ENCODE measurements at places on chromosomes 2 and 18.

GRCh38 chr2:157771234-157771633 lies 104.9 kb downstream of the ACVR1 start:
- no peak for DNase-seq

DNA sequence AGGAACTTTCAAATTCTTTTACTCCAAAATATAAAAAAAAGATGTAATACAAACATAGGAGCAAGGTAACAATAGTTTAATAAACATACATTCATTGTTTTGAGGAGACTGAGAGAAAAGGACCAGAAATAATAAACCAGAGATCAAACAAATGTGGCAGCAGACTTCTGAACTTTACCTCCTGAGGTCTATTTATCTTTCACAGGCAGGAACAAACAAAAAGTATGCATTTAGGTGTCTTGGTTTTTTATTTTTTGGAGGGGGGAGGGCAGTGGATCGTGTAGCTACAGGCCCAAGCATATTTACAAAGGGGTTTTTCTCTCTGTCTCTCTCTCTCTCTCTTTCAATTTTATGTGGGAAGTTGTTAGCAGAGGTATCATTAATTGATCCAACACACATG lies 5.6 kb downstream of the PPP4R1 start:
- DNase-seq = no peak

GRCh38 chr2:152454960-152455359 lies 120.0 kb downstream of the FMNL2 start:
- no peak for DNase-seq

DNA sequence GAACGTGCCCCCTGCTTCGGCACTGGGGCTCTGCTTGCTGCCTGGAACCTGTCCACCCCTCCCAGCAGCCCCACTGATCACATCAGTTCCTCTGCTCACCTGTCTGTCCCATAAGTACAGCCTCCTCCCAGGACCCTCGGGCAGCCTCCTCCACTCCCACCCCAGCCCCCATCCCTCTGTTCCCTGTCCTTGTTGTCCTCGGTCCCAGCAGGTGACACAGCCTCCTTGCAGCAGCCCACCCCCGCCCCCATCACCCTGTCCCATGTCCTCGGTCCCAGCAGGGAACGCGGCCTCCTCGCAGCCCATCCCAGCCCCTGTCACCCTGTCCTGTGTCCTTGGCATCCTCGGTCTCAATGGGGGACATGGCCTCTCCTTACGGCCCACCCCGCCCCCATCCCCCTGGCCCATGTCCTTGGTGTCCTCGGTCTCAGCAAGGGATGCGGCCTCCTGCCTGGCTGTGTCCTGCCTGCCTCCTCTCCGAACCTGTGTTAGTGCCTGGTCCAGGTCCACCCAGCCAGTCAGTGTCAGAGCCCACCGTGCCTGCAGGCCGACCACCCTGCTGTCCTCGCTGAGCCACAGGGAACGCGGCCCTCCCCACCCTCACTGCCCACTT lies 4.3 kb upstream of the OTOS start:
- DNase-seq = no peak

DNA sequence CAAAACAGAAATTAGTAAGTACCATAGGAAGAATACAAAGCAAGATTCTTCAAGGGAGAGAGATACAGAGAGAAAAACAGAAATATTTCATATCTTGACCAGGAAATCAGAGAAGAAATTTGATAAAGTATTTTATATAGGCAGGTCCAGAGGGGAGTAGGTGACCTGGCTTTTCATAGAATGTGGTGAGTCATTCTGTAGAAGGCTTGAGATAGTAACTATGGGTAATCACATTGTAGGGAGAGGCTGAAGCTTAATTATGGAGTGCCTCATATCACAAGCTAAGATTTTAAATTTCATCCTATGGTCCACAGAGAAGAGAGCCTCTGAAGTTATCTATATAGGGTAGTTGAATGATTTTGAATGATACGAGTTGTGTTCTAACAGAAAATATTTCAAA lies 195.0 kb upstream of the CYRIA start:
- no peak for DNase-seq

- DNase-seq = no peak
Observed at GRCh38 chr2:43222475-43223309, 3.7 kb downstream of the ZFP36L2 start.

DNA sequence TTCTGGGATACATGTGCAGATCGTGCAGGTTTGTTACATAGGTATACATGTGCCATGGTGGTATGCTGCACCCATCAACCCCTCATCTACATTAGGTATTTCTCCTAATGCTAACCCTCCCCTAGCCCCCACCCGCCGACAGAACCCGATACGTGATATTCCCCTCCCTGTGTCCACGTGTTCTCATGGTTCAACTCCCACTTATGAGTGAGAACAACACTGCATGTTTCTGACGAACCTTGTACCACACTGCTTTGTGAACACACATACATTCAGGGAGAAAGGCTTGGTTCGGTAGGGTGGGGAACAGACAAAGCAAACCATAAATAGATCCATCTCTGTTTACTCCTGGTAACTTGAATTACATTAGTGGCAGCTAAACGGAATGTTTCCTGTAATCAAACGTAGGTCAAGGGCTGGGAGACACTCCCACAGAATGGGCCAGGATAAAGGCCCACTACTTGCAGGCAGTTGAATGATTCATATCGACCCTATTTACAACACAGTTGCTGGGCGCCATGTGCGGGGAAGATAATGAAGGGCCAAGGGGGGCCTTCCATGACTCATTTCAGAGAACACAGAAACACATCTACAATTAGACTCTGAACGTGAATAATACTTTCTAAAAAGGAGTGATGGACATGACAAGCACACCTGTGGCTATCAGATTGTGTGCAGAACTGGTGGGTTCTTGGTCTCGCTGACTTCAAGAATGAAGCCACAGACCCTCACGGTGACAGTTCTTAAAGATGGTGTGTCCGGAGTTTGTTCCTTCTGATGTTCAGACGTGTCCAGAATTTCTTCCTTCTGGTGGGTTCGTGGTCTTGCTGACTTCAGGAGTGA lies 56.8 kb upstream of the KIDINS220 start:
- no peak for DNase-seq

DNA sequence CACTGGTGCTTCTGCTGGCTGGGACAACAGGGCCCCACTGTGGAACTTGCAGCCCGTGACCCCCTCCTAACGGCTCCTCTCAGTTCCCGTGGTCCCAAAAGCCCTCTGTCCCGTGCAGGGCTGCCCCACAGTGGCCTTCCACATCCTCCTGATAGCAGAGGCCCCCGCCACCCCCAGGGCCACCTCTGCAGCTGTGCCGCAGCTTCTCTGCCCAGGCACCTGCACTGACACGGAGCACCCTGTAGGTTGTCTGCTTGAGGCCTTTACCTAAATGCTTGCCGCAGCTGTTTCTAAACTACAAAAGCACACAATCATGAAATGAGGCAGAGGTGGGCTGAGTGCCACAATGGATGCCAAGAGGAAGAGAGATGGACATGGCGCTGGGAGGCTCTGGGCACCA lies 13.5 kb upstream of the GRHL1 start:
- no peak for DNase-seq

- no peak for DNase-seq
Observed at GRCh38 chr18:25557011-25557410, 205.0 kb upstream of the ZNF521 start.

DNA sequence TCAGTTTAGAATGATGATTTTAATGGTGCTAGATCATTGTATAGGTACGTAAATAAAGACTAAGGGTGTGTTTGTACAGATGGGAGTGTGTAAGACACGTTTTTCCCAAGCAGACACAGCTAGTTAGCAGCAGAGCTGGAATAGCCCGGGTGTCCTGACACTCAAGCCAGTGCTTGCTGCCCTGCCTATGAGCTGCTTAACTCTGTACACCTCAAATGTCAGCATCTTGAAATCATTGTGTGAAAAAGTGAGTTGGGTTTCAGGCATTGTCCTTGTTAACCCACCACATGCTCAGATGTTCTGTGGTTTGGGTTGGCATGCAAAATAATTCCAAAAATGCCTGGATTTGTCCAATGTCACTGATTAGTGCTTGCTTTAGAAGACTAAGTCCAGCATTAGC lies 13.0 kb upstream of the TET3 start:
- DNase-seq = no peak

DNA sequence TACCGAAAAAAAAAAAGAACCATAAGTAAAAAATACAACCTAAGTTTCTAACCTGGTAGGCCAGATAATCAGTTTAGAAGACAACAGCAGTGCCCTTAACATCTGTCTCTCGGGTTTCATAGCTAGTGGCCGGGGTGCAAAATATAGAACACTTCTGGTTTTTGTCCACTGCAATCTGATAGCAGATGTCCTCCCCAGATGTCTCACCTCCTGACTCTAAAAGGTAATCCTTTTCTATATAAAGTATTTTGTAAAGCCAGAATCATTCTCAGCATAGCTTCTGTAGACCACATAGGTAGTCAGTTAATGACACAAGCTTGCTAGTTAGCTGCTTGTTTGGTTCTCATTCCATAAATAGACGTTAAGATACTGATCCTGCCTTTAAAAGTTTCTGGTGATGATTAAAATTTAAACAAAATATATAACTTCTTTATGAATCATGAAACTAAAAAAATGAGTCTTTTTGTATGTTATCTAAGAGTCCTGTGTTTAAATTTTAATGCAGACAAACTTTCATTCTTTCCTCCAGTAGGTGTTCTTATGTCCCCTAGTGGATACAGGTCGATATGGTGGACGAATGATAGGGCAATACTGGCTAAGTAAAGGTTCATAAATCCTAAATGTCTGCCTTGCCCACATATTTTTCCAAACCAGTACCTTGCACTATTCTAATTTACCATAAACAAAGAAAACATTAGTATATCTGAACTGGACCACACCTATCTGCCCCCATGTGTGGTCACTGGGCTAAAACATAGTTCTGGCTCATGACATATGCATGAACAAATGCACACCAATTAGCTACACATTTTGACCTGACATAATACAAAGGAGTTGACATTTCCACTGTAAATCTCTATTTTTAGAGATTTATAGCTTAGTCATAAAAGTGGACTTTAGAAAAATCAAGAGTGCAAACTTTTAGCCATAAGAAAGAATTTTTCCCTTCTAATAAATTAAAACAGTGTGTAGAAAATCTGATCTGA lies 171.0 kb downstream of the SRBD1 start:
- DNase-seq = peak; percentile 25

- DNase-seq = no peak
Observed at GRCh38 chr2:16767789-16768476, 102.3 kb upstream of the CYRIA start.

- DNase-seq = no peak
Observed at GRCh38 chr18:7618891-7619442, 51.9 kb downstream of the PTPRM start.

GRCh38 chr18:32372381-32373061 lies 98.2 kb downstream of the GAREM1 start:
- DNase-seq = no peak

- no peak for DNase-seq
Observed at GRCh38 chr2:3683748-3684454, 19.5 kb upstream of the DCDC2C start.

DNA sequence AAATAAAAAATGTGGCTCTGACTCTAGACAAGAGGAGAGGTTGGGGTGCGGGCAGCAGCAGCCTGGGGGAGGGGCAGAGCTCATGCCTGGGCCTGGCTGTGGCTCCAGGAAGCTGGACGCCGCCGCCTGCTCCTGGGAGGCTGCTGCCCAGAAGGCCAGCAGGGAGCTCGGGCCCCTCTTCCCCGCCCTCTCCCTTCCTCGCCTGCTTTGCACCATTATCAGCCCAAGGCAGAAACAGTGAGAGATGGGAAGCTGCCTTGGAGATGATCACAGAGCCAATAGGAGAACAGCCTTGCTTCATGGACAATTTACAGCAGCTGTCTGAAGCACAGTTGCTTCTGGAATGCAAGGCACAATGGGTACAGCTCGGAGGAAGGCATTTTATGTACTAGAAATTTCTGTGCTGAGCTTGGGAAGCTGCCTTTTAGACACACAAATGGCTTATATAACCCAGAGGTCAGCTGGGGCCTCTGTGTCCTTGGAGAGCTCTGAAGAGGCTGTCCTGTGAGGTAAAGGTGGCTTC lies 55.3 kb upstream of the AFF3 start:
- no peak for DNase-seq

DNA sequence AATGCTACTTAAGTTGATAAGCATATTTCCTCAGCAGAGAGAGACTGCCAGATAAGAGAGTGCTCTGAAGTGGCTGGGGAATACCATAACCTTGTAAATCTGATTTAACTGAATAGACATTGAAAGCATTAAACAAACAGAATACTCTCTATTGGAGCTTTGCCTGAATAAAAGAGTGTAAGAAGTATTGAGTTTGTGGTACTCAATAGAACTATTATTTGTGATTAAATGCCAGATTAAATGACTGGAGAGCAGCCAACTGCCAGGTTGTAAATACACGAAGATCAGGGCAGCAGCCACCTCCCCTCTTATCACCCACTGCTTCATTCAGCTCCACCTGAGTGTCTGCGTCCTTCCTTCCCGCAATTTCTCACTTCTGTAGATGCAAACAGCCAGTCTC lies 373.6 kb downstream of the DCDC2C start:
- DNase-seq = no peak

- no peak for DNase-seq
Observed at GRCh38 chr2:126990200-126990599, 91.5 kb downstream of the TEX51 start.

DNA sequence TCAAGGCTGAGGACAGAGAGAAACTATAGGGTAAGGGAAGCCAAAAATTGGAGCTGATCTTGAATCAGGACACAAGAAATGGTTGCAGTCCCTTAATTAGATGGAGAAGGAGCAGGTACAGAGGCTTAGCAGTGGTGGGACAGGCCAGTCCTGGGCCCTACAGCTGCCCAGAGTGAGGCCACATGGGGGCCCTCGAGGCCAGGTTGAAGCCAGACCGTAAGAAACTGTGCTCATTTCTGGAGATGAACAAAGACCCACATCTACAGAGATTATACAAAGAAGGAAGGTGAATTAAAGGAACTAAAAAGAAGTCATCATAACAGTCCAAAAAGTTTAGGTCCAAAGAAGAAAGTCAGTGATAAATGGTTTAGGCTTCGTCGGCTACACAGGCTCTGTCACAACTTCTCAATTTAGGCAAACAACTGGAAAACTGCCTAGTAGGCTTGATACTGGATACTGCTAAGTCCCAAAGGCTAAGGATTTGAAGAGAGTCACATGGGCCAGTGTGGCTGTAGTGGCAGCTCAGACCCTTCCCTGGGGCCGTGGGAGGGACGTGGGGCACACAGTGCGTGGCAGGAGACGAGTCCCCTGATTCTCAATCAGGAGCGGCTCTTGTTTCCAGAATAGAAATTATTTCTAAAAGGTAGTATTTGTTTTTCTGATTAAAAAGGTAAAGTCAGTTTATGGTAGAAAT lies 50.4 kb upstream of the CNGA3 start:
- no peak for DNase-seq

DNA sequence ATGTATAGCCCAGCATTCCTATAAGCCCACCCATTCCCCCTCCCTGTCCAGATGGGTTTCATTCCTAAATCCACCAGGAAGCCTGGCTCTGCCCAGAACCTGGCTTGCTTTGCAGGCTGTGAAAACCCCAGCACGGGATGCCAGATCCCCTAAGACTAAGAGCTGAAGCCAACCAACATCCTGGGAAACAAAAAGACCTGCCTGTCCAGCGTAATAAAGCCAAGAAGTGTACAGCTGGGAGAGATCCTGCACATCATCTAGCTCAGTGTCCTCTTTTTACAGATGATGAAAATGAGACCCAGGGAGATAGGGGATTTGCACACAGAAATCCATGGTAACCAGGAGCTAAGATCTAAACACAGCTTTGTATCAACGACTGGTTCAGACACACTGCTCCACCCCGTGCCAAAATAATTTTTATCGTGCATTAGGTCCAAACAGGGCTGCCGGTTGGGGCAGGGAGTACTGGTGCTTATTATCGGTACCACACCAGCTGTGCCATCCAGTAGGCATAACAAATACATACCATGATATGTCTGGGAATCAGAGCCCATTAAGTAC lies 2.9 kb downstream of the RND3 start:
- DNase-seq = no peak

GRCh38 chr2:23380562-23381065 lies 4.4 kb upstream of the KLHL29 start:
- no peak for DNase-seq

Measured in GM19239 (cell line).